Stimulated activated CD8-positive, alpha-beta memory T cell treated with anti-CD3 and anti-CD28 coated beads, Interleukin-15, amount 100 ng/mL, for 24 hours (primary cell): ENCODE measurements at places on chromosomes 4 and X.

GRCh38 chr4:97845758-97846157 lies 297.5 kb downstream of the STPG2 start:
- no peak for DNase-seq

GRCh38 chr4:56093576-56093975 lies 144.8 kb downstream of the CEP135 start:
- DNase-seq, result no peak

- peak; percentile 2 for DNase-seq
Measured at GRCh38 chr4:76147454-76148141, 599 bp downstream of the NUP54 start.

DNA sequence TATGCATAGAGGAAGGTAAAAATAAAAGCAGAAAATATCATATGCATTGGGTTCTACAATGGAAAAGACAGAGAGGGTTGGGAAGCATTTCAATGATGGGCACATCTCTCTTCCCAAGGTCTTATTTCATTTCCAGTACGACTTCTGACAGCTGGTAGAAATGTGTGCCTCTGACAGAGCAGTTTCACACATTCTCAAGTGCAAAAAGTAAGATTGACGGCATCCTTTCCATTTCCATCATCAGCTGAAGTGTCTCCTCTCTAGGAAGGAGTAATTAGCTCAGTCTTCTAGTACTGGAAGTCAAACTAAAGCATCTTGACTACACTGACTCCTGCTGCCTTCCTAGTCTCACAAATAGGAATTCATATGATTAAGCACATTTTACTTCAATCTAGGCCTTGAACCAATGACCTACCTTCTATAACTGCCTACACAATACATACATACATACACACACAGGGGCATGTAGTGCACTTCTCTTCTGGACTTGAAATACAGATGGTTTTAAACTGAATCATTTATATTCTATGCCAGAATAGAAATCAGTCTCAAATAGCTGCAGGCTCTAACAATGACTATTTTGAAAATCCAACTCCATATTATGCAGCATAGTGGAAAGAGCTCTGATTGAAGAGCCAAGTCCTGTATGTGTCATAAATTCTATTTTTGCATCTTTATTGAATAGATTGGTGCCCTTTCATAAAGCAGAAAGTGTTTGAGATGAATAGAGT lies 473.4 kb downstream of the INPP4B start:
- DNase-seq, result no peak
